ENCODE measurements at places on chromosomes 3 and 15.

- no peak for DNase-seq
Measured at GRCh38 chr3:115937054-115937453, 313.7 kb downstream of the GAP43 start.

DNA sequence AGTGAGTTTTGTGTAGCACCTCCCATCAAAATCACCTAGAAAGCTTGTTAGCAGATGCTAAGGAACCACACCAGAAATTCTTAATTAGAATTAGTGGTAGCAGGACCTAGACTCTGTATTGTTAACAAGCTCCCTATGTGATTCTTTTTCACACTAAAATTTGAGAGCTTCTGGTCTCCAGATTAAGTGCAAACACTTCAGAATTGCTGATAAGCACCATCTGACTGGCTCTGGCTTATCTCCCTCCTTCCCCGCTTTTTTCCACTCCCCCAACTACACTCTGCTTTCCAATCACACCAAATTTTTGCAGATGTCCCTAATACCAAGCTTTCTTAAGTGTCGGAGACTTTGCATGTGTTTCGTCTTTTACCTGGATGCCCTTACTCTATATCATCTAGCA, 410.1 kb upstream of the DPH6 start:
- DNase-seq, result no peak

DNA sequence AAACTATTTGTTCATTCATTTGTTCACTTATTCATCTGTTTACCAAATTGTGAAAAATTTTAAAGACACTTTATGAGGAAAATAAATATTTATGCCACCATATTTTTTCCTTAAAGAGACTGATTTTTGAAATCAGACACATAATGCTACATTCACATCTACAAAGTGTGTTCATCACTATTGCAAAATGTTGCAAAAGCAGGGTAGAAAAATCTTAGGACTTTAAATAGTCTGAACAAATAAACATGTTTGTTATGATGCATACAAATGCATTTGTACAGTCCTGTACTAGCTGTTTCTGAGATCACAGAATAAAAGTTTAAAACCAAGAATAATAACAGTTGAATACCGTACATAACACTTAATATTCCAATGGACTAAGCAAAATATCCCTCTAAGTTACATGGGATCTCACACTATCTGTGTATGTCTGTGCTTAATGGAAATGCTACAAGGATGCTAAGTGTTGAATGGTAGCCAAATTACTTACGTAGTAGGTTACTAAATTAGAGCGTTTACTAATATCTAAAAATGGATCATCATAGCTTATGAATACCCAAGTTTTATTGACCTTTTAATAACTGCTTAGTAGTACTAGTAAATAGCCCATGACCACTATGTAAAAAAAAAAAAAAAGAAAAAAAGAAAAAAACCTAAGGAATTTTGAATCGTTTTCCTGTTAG, 25.1 kb downstream of the ATP11B start:
- no peak for DNase-seq

GRCh38 chr3:20110826-20111225, 70.6 kb downstream of the KAT2B start:
- no peak for DNase-seq

GRCh38 chr3:194321693-194322640, 29.2 kb downstream of the CPN2 start:
- no peak for DNase-seq

DNA sequence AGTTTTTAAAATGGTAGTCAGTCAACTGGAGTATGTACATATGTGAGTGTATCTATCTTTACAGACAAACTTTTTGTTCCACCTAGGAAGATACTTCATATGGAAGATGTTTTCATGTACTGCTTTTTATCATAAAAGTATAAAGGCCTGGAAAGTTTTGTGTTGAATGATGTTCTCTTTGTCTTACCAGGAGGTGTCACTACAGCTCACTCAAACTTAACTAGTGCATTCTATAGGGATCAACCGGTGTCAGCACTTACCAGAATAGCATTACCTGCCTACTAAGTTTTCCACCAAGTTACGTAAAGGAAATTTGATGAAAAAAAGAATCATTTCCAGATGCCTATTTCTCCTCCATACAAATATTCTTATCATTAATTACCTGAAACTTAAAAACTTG, 522.6 kb upstream of the SEMA6D start:
- no peak for DNase-seq

- DNase-seq, result no peak
Measured at GRCh38 chr3:139309061-139309591, 34.7 kb upstream of the MRPS22 start.

- no peak for DNase-seq
Measured at GRCh38 chr3:71045212-71045916, 538.2 kb downstream of the FOXP1 start.

GRCh38 chr3:46902188-46902631, 24.7 kb downstream of the PTH1R start:
- peak; percentile 69 for DNase-seq

DNA sequence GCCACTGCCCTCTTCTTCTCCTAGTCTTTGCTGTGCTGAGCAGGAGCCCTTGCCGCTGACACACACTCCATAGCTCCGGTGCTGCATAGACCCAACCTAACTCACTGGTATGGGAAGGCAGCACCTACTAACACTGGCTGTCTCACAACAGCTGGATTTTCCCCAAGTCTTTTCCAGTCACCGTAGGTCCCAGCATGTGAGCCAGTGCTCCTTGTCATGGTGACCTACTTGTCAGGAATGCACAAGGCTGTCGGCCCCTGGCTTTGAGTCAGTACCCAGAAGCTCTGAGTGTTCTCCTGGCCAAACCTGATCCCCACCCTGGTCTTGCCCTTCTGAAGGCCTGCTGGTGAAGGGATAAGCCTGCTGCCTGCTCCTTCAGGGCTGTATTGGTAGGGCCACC, 25.7 kb downstream of the AMOTL2 start:
- DNase-seq, result peak; percentile 89

GRCh38 chr3:133663569-133664313, 2.0 kb upstream of the TOPBP1 start:
- no peak for DNase-seq

GRCh38 chr3:44416031-44417030, 61.1 kb downstream of the ZNF445 start:
- DNase-seq, result no peak

- peak; percentile 76 for DNase-seq
Measured at GRCh38 chr3:185825639-185826481, 1.0 kb upstream of the IGF2BP2 start.

GRCh38 chr15:70632491-70633102, 130.8 kb downstream of the UACA start:
- no peak for DNase-seq

DNA sequence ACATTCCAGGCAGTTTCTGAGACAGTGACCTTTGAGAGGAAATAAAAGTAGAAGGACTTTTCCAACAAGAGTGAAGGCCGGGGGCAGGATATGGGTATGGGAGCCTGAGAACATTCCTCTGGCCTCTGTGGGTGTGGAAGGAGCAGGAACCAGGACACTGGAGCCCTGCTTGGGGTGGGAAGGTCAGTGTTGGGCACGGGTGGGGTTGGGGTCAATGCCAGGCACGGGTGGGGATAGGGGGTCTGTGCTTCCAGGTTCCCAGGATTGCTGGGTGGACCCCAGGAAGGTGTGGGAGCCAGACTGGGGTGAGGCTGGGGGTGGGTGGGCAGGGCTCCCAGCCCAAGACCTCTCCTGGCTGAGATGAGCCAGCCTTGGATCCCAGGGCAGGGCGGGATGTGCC, 163.5 kb downstream of the NSMCE3 start:
- DNase-seq, result no peak

- DNase-seq, result no peak
Measured at GRCh38 chr3:23312866-23313265, 109.7 kb downstream of the UBE2E2 start.

- no peak for DNase-seq
Measured at GRCh38 chr3:97417-98258, 98.9 kb upstream of the CHL1 start.

DNA sequence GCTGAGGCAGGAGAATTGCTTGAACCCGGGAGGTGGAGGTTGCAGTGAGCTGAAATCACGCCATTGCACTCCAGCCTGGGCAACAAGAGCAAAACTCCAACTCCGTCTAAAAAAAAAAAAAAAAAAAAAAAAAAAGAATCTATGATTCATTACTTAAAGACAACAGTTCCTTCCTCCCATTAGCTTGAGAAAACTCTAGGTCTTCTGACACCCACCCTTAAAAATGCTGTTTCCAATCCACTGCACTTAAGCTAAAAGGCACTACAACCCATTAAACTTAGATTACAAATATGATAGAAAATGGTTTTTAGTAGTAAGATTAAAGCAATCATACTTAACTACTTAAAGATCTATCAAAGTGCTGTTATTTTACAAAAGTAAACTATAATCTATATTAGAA, 40.0 kb upstream of the BHLHE40 start:
- DNase-seq, result no peak

DNA sequence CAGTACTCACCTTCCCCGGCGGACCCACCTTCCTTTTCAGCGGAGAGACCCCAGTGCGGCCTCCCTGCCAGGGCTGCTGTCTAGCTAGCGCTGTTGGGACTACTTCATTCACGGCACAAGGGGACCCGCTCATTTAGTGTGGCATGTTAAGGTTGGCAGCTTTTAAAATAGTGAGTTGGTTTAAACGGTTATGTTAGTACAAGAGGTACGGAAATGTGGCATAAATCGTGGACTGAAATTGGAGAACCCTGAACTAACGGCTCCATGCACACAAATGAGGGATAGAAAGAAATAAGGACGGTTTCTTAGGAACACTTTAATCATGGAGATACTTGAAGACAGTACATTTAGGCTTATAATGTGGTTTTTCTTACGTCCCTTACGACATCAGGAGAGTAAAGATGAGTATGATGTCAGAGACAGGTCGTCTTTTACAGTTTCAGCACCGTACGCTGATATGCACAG, 752 bp downstream of the CEP63 start:
- no peak for DNase-seq

GRCh38 chr15:55819397-55820034, 76.6 kb upstream of the PRTG start:
- DNase-seq, result no peak

DNA sequence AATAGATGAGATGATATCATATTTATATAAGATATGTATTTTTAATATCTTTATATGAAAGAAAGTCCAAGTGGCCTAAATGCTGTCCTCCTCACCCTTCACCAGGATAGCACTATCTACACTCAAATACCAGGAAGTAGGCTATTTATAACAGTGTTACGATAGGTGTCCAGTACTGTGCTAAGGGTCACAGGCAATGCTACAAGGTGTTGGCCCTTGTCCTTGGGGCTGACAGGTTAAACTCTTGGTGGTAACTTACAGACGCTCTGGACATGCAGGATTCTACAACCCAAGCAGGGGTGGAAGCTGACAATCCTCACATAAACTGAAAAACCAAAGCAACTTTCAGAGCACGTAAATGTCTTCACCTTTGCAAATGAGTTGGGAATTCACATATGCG, 22.3 kb downstream of the NCEH1 start:
- DNase-seq, result no peak

GRCh38 chr3:42339321-42339720, 71.1 kb downstream of the LYZL4 start:
- no peak for DNase-seq

DNA sequence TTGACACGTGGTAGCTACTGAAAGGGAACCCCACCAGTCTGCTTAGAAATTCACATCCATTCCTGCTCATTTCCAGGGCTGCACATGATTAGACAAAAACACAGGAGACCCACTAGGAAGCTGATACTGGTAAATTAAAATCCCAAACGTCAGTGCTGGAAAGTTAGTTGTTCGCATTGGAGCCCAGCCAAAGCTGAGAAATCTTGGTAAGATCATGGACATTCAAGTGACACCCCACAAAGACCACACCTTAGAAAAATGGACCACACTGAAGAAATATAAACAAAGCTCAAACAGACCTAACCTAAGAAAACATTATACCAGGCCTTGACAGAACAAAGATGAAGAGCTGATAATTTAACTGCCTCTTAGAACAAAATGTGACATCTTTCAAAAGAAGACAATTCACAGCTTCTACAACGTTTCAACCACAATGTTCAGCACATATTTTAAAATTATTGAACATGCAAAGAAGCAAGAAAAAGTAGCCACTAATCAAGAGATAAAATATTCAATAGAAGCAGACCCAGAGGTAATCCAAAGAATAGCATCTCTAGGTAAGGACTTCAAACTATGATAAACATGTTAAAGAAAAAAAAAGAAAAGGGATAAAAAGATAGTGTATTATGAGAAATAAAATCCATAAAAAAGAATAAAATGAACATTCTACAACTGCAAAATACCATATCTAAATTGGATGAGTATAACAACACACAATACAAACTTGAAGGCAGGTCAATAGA, 20.4 kb downstream of the RAD18 start:
- DNase-seq, result no peak

All from aorta (tissue), 5 donors.